Activated naive CD4-positive, alpha-beta T cell treated with anti-CD3 and anti-CD28 coated beads for 36 hours (primary cell): ENCODE measurements at places on chromosomes 7 and 10. TPM values are rescaled to one million over a fixed set of nuclear protein-coding genes. Genes with fewer than 3 reads are reported as not detected.

TAS2R41 gene
- not detected for total RNA-seq

DNA sequence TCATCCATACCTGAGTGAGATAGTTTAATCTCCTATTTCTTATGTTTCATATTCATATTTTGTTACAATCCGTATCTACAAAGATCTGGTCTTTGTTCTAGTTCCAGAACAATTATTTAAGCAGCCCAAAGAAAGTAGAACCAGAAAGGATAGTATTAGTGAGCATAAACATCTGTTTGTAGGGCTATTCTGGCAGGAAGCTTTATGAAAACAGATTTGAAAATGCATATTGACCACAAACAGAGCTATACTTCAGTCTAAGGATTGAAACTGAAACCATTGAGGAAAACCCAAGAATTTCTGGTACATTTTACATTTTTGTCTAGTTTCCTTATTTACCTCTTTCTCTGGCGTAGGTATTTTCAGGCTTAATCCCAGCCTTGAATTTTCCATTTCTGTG is 28.1 kb downstream of the LRGUK start:
- no peaks in the 10 kb centered on the region for H3K27me3 ChIP-seq
- DNase-seq = no peak
- no peaks in the 10 kb centered on the region for H3K36me3 ChIP-seq
- no peak overlapping the region for H3K27ac ChIP-seq

ANXA8 gene
- not detected for total RNA-seq

GRCh38 chr10:45052700-45053099 is 52.0 kb downstream of the ZNF22 start:
- H3K27ac ChIP-seq = no peak overlapping the region
- peaks cover 17% of the 10 kb centered on the region for H3K27me3 ChIP-seq
- DNase-seq = no peak
- H3K4me3 ChIP-seq = no peak overlapping the region

SYCE1 gene
- 0.17 TPM for total RNA-seq

DNA sequence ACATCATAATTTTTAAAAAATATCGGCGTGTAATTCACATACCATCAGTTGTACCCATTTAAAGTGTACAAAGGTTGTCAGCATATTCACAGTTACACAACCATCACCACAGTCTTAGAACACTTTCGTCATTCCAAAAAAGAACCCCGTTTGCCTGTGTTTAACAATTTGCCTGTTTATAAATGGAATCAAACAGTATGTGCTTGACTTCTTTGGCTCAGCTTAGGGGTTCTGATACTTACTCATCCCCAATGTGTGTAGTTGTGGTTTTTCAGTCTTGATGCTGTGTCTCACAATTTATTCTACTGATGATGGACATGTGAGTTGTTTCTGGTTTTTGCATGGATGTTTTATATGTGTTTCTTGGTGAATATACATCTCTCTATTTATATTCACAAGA is 50.0 kb downstream of the PRPF18 start:
- H3K4me3 ChIP-seq = no peak overlapping the region
- H3K4me1 ChIP-seq = no peaks in the 10 kb centered on the region
- H3K27me3 ChIP-seq = no peaks in the 10 kb centered on the region
- no peak for DNase-seq
- H3K27ac ChIP-seq = no peak overlapping the region
- H3K36me3 ChIP-seq = peaks cover 65% of the 10 kb centered on the region

FKBP9 gene
- total RNA-seq = 0.64 TPM

DNA sequence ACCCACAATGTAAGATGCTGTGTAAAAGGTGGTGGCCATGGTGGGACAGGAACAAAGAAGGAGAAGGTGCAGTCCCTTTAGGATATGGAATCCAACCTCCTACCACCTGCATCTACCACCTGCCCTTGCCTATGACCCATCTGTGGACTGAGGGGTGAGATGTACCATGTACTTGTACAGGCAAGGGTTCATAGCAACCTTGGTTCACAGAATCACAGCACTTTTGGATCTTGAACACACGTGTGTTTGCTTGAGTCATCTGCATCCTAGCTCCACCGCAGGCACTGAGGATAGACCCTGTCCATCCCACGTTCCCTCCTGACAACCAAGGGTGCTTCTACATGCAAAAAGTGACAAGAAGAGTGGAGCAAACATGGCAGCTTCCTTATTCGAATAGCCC is 162.3 kb downstream of the GFRA1 start:
- H3K36me3 ChIP-seq = no peaks in the 10 kb centered on the region
- H3K27me3 ChIP-seq = no peaks in the 10 kb centered on the region
- no peak for DNase-seq
- H3K4me1 ChIP-seq = no peaks in the 10 kb centered on the region
- H3K27ac ChIP-seq = no peak overlapping the region

DNA sequence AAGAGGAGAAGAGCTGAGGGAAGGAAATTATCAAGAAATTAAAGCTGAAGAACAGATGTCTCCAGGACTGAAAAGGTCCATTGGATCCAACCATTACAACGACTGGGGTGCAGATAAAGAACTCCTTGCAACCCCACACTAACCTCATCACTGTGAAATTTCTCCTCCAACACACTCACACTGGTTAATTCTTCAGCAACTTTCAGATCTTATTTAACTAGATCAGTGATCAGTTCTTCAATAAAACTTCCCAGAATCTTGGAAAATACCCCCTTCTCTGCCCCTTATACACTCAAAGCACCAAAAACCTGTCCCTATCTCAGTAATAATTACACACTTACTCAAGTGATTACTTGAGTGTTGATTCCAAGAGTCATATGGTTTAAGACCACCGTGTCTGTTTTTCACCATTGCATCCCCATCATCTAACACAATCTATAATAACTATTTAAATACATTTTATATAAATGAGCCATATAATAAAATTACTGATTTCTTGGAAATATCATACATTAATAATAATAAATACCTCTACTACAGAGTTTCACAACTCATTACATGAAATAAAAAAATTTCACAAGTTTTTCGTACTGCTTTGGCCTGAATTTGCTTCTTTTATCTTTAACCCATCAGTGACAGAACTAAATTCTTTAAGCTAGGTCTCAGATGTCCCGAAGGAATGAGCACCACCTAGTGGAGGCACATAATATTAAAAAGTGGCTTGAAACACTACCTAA is 123.7 kb downstream of the MPP7 start:
- peak; percentile 58 for DNase-seq
- H3K4me1 ChIP-seq = peaks cover 44% of the 10 kb centered on the region
- no peaks in the 10 kb centered on the region for H3K27me3 ChIP-seq
- H3K36me3 ChIP-seq = no peaks in the 10 kb centered on the region

DNA sequence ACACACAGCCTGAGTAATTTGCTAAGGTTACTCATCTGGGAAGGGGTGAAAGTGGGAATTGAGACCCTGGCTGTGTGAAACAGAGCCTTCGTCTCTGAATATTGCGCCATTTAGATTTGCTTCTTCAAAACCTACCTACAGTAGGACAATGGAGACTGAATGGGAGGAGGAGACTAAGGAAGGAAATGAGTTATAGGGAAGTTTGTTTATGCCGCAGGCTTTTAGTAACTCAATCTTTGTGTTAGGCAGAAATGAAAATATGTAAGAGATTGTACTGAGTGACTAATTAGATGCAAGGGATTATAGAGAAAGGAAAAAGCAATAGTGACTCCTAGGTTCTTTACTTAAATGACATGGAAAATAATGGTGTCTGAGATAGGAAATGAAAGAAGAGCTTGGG is 80.2 kb downstream of the KCND2 start:
- H3K27me3 ChIP-seq = no peaks in the 10 kb centered on the region
- H3K27ac ChIP-seq = no peak overlapping the region
- no peaks in the 10 kb centered on the region for H3K36me3 ChIP-seq
- H3K4me3 ChIP-seq = no peak overlapping the region
- H3K4me1 ChIP-seq = no peaks in the 10 kb centered on the region
- DNase-seq = no peak

DNA sequence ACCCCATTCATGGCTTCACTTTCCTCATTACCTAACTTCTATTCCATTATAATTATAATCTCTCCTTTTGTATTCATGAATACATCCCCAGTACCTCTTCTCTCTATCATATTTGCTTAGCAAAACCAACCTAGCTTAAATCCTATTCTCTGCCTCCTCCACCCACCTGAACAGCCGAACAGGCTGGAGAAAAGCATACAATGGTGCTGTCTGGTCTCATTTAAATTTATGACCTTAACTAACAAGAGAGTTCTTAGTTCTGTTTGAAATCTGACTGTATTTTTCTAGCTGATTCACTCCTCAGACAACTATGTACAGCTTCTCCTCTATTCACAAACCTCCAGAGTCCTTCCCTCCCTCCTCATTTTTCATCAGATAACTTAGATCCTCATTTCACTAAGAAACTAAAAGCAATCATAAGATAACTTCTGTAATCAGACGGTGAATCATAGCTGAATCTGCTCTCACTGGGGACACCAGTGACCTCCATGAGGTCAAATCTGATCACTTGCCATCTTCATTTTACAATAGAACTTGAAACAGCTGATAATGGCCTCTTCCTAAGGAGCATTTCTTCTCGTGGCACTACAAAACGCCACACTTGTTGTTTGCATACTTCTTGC is 233.9 kb upstream of the AOAH start:
- peaks cover 27% of the 10 kb centered on the region for H3K4me1 ChIP-seq
- no peak for DNase-seq
- H3K4me3 ChIP-seq = no peak overlapping the region
- no peak overlapping the region for H3K27ac ChIP-seq
- H3K27me3 ChIP-seq = no peaks in the 10 kb centered on the region
- H3K36me3 ChIP-seq = peaks cover 30% of the 10 kb centered on the region

DNA sequence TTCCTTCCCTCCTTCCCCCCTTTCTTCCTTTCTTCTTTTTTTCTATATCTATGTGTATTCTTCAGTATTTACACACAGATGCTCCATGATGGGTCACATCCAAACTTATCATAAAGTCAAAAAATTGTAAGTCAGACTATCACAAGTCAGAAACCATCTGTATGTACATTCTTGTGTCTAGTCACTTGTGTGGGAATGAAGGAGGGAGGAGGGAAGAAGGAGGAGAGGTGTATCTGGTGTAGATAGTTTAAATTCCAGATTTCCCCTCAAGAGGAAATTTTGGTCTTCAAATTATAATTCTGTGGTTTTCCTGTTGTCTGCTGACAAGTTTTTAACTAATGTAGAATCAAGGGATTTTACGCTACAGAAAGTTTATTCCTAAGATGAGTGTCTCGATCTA is 287.2 kb downstream of the ETV1 start:
- DNase-seq = no peak
- H3K36me3 ChIP-seq = no peaks in the 10 kb centered on the region
- H3K27me3 ChIP-seq = no peaks in the 10 kb centered on the region
- no peak overlapping the region for H3K27ac ChIP-seq

DNA sequence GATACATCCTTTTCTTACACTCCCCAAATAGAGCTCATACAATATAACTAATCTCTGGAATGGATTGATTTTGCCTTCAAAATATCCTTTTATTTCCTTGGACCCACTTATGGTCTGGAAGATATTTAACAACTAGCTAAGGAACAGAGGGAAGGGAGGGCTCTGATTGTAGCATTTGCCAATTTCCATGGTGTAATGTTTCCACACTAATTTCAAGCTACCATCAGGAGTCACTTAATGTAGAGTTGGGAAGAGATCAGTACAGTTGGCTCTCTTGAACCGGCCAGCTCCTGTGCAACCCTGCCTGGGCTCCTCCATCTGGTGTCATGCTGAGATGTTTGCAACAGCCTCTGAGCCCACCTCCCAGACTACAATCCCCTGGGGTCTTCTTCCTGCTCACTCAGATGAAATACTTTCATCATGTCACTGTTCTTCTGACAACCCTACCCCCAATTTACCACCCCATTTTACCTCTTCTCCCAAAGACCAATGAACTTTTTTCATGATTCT is 8.0 kb upstream of the IL6 start:
- no peak overlapping the region for H3K4me3 ChIP-seq
- H3K27ac ChIP-seq = no peak overlapping the region
- H3K4me1 ChIP-seq = peaks cover 6% of the 10 kb centered on the region
- H3K36me3 ChIP-seq = no peaks in the 10 kb centered on the region
- peaks cover 5% of the 10 kb centered on the region for H3K27me3 ChIP-seq
- no peak for DNase-seq

- no peak for DNase-seq
- peaks cover 3% of the 10 kb centered on the region for H3K36me3 ChIP-seq
- H3K4me3 ChIP-seq = no peak overlapping the region
- peaks cover 5% of the 10 kb centered on the region for H3K4me1 ChIP-seq
- no peak overlapping the region for H3K27ac ChIP-seq
Observed at GRCh38 chr10:60423920-60424319, 34.2 kb upstream of the ANK3 start.

NPS gene
- not detected for total RNA-seq

ABCB1 gene
- total RNA-seq = 2.3 TPM

GRCh38 chr10:78288663-78289062 is 255.0 kb downstream of the RPS24 start:
- no peaks in the 10 kb centered on the region for H3K4me1 ChIP-seq
- H3K4me3 ChIP-seq = no peak overlapping the region
- H3K27ac ChIP-seq = no peak overlapping the region

PPP1R9A gene
- total RNA-seq = not detected

GRCh38 chr10:130191380-130191779 is 55.2 kb downstream of the GLRX3 start:
- H3K4me3 ChIP-seq = no peak overlapping the region
- H3K27ac ChIP-seq = no peak overlapping the region
- peaks cover 6% of the 10 kb centered on the region for H3K27me3 ChIP-seq
- H3K4me1 ChIP-seq = peaks cover 3% of the 10 kb centered on the region

DNA sequence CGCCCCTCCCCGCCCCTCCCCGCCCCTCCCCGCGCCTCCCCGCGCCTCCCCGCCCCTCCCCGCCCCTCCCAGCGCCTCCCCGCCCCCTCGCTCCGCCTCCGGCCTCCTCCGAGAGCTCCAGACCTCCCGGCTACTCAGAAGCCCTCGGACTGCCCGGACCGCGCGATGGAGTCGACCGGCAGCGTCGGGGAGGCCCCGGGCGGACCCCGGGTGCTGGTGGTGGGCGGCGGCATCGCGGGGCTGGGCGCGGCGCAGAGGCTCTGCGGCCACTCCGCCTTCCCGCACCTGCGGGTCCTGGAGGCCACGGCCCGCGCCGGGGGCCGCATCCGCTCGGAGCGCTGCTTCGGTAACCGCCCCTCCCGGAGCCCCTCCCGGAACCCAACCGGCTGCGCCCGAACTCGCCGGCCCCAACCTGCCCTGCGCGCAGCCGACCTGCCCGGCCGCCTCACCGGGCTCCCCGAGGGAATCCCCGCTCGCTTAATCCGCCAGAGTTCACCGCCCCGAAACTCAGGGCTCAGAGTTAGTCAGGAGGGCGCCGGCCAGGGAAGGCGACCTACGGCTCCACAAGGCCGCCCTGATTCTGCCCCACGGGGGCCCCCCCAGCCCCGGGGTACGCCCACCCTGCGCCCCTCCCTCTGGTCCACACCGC is at the start of gene PAOX:
Gene PAOX, plus strand, starts transcription at position 111 of the 649 bp plus-strand sequence. Its CDS starts 55 bp downstream, at position 166.
- H3K36me3 ChIP-seq = no peaks in the 10 kb centered on the region
- H3K27me3 ChIP-seq = no peaks in the 10 kb centered on the region
- peaks cover 3% of the 10 kb centered on the region for H3K4me1 ChIP-seq
- H3K4me3 ChIP-seq = peak within 1 kb of the TSS; percentile 74

PITX3 gene
- not detected for total RNA-seq

PHKG1 gene
- total RNA-seq = 3.8 TPM

DNA sequence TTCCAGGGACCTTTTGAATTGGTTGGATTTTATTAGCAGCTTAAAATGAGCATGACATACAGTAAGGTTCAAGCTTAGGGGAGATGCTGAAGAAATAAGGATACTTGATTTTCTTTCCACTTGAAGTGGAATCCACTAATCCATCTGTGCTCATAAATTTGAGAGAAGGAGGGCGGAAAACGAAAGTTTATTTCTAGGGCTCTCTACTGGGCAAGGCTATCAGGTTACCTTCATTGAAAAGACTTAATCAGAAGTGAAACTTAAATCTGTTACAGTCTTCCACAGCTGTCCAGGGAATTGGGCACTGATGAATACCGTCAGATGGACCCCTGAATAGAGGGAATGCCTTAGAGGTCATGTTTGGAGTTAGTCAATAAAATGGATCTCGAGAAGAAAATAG is 21.8 kb downstream of the AUTS2 start:
- H3K36me3 ChIP-seq = no peaks in the 10 kb centered on the region
- no peak overlapping the region for H3K4me3 ChIP-seq
- H3K27me3 ChIP-seq = peaks cover 2% of the 10 kb centered on the region
- no peak overlapping the region for H3K27ac ChIP-seq
- DNase-seq = no peak

STEAP2 gene
- total RNA-seq = not detected
